ENCODE measurements at places on chromosomes 5 and 9. TPM values are rescaled to one million over a fixed set of nuclear protein-coding genes. Genes with fewer than 3 reads are reported as not detected.
A peak's percentile ranks its signal among the peaks of the same experiment; 100 is the strongest.

ADGRD2 gene
- not detected for total RNA-seq

CNTNAP3B gene
- not detected for total RNA-seq

SPINK13 gene
- total RNA-seq: not detected

- no peak for DNase-seq
Measured at GRCh38 chr9:73743826-73744225, 592.2 kb downstream of the ANXA1 start.

DNA sequence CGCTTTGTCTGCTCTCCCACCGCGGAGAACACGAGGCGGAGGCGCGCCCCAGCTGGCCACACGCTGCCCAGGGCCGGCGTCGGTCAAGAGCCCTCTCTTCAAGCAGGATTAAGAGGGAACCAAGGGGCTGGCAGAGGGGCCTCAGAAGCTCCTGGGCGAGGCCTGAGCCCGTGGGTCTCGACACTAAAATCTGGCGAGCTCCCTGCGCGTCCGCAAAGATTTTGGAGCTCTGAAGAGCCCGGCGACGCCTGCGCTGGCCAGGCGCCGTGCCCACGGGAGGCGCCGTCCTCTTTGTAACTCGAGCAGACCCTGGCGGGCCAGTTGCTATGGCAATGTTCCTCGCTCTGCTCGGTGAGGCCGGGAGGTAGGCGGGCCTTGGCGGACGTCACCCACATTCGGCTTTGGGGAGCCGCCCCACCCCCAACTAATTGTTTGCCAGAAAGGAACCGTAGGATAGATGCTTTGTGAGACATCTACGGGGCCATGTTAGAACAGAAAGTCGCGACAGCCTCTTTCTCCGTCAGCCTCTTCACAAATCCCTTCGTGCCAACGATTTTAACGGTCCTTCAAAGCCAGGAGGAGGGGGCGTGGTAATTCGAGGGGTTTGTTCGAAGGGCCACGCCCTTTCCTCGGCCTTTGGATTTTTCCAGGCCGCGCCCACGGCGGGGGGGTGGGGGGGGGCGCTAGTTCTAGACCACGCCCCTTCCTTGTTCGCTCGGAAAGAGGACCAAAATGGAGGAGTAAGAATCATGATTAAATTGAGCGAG is 714 bp upstream of the CNOT8 start:
- DNase-seq: peak; percentile 97

DNA sequence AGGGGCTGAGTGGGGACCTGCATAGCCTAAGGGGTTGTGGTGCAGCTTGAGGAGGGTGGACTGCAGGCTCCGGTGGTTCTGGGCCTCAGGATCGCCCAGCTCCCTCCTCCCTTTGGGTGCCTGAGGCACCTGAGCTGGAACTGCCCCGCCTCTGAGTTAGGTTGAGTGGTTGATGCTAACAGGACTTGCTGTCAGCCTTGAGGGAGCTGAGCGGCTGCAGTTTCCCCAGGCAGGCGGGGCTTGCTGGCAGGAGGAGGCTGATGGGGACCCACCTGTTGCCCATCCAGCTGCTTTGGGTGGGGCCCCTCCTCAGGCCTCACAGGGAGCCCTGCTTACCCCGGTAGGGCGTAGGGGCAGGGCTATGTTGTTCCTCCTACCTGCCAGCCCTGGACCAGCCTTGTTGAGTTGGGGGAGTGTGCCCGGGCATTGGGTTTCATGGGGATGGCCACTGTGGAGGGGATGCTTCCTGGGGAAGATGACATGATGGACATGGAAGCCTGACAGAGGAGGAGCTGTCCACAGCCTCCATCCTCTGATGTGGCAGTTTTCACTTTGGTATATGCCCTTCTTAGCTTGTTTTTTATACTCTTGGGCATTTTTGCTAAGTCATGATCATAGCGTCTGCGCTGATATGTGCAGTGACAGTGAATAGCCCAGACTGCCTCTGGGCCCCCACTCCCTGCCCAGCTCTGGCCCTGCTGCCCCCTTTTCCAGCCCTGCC is 14.3 kb downstream of the WNK2 start:
- no peak for DNase-seq

DNA sequence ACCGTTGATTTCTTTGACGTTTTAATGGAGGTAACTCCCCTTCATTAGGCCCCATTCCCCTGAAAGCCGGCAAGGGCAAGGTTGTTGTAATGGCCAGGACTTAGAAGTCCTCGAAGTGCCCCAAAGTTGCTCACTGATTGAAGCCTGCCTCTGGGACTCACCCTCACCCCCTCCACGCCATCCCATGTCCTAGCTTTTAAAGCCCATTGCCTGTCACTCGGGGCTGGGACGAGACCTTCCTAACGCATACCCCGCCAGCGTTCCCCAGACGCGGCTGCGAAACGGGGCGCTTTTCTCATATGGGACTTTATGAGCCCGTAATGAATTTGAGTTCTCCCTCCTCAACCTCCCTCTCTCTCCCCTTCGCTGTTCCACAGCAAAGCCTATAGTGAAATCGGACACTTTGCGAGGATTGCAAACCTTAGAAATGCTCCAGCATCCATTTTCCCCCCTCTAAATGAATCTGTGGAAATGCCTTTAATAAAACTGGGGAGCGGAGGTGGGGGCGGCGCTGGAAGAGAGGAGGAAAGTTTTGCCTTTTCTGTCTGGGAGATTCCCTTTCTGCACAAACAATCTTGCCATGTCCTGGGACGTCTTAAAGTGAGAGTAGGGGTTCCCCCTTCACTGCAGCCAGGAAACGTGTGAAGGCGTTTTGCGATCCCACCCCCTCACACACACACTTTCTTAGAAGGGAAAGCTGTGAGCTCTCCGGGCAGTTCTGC is 1.5 kb downstream of the PAPPA start:
- no peak for DNase-seq

- DNase-seq: no peak
Measured at GRCh38 chr9:18626046-18626698, 152.2 kb downstream of the ADAMTSL1 start.

GRCh38 chr9:134391319-134392231 is 65.3 kb downstream of the RXRA start:
- no peak for DNase-seq

DNA sequence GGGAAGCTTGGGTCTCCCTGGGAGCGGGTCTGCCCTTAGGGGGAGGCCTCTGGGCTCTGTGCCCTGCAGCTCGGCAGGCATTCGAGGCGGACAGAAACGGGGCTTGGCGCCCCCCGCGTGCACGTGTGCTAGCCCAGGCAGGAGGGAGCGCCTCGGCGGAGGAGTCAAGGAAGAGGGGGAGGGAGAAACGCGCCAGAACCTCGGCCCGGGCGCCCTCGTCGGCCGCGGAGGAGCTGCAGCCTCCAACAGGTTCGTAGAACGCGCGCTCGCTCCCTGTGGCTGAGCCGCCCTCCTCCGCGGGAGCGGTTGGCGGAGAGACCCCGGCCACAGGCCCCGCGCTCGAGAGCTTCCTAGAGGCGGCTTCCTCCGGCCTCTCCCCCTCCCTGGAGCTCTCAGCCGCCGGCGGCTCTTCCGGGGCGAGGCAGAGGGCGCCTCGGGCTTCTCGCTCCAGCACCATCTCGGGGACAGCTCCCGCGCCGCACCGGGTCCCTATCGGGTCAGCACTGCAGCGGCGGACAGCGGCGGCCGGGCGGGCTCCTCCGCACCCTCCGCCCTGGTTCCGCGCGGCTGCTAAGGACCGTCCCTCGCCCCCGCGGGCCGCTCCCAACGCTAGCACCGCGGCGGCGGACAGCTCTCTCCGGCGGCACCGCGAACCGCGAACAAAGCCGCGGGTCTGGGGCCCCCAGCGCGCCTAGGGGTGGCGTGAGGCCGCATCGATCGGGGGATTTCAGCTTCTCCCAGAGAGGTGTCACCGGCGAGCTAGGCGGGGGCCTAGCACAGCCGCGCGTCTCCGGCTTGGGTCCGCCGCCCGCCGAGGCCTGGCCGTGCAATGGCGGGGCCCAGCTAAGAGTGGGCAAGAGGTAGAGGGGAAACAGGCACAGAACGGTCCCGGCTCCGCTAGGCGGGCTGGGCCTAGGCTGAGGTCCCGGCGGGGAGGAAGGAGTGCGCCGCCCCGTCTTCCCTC is 74.6 kb upstream of the CPLX2 start:
- DNase-seq: peak; percentile 26

DNA sequence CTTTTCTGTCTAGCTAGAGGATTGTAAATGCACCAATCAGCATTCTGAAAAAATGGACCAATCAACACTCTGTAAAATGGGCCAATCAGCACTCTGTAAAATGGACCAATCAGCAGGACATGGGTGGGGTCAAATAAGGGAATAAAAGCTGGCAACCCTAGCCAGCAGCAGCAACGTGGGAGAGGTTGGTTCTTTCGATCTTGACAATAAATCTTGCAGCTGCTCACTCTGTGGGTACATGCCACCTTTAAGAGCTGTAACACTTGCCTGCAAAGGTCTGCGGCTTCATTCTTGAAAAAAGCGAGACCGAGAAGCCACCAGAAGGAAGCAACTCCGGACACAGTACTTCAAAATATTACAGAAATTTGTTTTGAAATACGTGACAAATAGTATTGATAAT is 424.6 kb upstream of the CDH9 start:
- DNase-seq: no peak
